Kidney (tissue), 22 donors: ENCODE measurements at places on chromosomes 12 and 14.
A peak's percentile ranks its signal among the peaks of the same experiment; 100 is the strongest.

- DNase-seq = no peak
Observed at GRCh38 chr12:62379026-62379722, 87.5 kb upstream of the MON2 start.

DNA sequence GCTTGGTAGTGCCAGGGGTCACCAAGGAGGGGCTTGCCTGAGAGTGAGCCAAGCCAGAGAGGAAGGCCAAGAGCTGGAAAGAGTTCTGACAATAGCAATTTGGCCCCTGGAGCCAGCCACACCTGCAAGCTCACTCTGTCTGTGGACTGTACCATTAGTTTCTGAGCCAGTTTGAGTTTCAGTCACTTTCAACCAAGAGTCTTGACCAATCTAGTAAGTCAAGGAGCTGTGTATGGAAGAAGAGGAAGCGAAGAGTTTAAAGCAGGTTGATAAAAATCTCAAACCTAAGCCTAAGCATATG is 38.5 kb downstream of the NT5DC3 start:
- DNase-seq = no peak

DNA sequence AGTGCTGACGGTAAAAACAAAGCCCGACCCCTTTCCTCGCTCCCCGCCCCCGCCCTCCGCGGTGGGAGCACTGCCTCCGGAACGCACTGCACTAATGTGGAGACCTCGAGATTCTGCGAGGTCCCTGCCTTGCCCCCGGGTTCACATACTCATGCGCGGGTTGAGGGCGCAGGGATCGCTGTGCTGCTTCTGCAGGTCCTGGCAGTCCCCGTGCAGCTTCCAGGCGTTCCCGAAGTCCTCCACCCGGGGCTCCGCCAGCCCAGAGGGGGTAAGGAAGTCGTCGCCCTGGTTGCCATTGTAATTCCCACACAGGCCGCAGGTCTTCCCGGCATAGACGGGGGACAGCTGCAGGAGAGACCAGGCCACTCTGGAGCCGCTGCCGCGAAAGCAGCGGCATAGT is 66.8 kb downstream of the VWF start:
- no peak for DNase-seq

- DNase-seq = no peak
Observed at GRCh38 chr12:31316891-31317290, 9.1 kb downstream of the SINHCAF start.

DNA sequence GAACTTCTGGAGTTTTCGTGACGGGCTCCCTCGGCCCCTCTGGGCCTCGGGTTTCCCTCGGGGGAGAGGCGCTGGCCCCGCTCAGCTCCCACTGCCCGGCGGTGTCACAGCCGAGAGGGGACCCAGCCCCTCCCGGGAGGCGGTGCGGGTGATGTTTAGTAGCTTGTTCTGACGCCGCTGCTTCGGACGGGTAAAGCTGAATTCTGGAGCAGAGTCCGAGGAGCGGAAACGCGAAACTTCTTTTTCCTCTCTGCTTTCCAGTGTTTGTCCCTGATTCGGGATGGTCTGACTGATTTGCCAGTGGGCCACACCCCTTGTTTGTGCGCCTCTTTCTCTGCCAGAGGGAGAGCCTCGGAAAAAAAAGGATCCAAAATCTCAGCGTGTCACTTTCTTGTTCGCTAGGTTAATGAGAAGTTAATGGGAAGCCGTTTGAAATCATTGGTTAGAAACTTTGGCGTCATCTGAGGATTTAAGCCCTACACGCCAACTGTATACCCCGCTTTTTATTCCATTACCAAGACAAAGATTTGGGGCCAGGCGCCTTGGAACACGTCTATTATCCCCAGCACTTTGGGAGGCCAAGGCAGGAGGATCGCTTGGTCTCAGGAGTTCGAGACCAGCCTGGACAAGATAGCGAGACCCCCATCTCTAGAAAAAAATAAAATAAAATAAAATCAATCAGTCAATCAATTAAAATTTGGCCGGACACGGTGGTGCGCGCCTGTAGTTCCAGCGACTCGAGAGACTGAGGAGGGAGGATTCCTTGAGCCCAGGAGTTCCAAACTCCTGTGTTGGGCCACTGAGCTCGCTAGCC is 756 bp downstream of the TULP3 start:
- DNase-seq = no peak

- no peak for DNase-seq
Observed at GRCh38 chr12:42187799-42188198, 43.1 kb upstream of the GXYLT1 start.

GRCh38 chr12:31492599-31493196 is 98.2 kb downstream of the DENND5B start:
- DNase-seq = no peak

- DNase-seq = no peak
Observed at GRCh38 chr14:81818271-81818670, 284.6 kb upstream of the SEL1L start.

- no peak for DNase-seq
Observed at GRCh38 chr14:31827325-31827724, 249.8 kb upstream of the ARHGAP5 start.

GRCh38 chr12:34407813-34408212 is 385.5 kb downstream of the ALG10 start:
- DNase-seq = no peak

DNA sequence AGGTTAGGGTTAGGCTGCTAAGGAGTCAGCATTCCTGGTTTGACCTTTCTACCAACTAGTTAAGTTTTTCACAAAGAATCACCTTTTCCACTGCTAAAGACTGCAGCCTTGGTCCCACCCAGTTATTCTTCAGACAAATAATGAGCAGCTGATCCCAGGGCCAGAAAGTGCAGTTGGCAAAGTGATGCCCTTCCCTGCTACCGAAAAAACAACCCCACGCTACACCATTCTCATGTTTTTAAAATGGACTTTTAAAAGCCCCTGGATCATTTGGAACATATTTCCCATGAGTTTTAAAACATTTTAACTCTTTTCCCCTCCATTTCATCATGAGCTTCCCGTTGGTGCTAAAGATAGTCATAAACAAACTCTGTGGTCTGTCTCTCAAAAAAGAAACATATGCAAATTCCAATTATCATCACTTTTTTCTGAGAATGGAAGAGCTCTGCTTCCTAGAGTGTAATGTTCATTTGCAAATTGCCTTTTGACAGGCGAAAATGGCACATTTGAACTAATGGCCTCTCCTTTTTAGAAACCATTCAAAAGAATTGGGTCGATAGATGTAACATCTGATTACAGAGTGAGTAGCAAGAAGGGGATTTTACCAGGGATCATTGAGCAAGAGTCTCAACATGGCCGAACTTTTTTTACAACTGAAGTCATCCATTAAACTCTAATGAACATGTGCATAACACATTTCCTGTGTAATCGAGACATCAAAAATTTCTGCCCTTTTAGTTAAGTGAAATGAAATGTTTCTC is 129.3 kb upstream of the RAP1B start:
- no peak for DNase-seq

DNA sequence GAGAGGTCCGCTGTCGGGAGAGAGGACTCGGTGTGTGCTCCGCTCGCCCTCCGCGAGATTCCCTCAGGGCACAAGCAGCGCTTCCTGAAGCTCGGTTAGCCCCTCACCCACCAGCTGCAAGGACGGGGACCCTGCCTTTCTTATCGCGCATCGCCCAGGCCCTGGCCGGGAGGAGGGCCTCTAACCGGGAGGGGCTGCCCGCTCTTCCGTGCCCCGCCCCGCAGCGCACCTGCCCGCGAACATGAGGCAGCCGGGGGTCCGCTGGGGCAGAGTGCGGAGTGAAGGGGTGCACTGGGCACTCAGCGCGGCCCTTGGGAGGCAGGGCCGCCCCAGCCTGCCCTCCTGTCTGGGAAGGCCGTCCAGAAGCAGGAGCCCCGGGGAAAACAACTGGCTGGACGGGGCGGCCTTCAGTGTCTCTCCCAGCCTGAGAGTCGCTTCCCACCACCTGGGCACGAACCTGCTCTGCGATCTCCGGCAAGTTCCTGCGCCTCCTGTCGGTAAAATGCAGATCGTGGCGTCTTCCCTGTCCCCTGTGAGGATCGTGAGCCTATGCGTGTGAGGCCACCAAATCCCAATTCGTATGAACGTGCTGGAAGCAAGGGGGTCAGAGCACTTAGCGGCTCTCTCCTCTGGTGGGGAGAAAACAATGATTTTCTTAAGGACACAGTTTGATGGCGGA is 28.0 kb upstream of the ADIPOR2 start:
- DNase-seq = peak; percentile 71

DNA sequence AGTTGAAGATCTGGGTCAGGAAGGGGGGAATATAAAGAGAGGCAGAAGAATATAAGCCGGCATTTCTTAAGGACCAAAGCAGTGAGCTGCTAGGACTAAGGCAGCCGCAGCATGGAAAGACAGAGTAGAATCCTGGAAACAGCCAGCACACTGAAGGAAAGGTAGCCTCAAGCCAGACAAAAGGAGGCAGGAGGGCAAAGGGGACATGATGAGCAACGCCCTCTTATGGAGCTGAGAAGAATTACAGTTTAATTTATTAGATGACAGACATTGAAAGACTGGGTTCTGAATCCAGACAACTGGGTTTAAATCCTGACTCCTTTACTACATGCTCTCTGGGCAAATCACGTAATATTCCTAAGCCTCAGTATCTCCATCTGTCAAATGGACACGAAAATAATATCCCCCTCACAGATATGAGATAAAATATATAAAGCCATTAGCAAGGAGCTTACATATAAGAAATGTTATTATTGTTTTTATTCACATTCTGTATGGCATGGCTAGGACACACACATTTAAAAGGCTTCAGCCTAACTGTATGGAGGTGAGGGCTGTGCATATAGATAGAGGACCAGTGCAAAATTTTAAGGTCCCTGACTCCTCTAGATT is 8.1 kb upstream of the PCED1B start:
- DNase-seq = no peak

- DNase-seq = no peak
Observed at GRCh38 chr12:2876431-2877046, 435 bp downstream of the FOXM1 start.

DNA sequence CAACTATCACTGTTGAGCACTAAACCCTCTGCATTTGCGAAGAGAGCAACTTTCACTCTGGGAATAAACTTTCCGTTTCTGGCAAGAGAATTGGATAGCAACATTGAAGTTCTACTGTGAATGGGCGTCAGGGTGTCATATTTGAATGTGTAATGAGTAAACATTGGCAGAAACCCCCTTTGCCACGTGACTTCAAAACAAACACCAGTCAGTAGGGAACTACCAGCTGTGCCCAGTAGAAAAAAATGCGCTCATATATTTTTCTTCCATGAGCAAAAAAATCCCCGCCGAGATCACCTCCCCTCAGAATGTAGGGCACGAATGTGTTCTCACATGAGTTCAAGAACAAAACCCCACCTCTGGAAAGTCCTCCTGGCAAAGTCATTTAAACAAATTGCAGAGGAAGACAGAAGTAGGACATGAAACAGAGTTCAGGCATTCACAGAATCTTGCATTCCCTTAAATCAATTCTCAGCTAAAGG is 80.6 kb downstream of the BTG1 start:
- no peak for DNase-seq

GRCh38 chr12:75781532-75782046 is 250.0 kb downstream of the PHLDA1 start:
- DNase-seq = no peak

- DNase-seq = no peak
Observed at GRCh38 chr12:25585021-25585523, 32.0 kb upstream of the LMNTD1 start.

DNA sequence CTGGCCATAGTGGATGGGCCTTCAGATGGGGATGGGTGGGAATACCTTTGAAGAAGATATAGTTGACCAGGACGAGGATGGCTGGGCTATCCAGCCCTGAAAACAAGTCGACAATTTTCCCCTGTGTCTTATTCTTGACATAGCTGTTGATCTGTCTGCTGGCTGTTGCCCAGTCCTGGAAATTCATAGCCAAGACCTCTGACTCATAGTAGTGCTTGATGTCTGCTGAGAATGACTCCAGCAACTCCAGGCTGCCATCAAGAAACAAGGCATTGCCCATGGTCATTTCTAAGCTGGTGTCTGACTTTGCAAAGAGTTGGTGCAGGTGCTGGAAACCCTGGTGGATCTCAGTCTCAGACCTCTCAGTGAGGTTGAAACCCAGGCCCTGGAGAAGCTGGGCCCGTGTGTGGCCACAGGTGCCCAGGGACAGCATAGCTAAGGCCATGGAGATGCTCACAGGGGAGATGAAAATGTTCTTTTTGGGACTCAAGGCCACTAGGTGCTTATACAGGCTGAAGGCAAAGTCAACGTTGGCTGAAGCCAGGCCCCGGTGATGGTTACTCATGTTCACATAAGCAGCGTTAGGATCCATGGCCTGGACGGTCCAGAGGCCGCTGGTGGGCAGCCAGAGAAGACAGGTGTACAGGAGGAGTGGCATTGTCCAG is 9.0 kb downstream of the SERPINA6 start:
- no peak for DNase-seq

DNA sequence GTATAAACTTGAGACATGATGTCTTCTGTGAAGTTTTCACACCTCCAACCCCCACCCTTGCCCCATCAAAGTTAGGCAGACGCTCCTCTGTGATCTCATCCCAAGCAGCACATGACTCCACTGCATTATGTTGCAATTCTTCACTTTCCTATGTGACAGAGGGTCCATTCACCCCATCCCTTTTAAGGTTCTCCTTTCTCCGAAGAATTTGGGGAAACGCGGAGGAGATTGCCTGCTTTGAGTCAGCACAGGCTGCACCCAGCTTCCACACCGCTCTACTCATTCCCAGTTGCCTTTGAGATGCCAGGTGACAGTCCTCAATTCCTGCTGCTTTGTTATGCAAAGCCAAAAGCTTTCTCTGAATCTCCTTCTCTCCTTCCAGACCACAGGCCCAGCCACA is 61.8 kb downstream of the PHLDA1 start:
- DNase-seq = no peak

DNA sequence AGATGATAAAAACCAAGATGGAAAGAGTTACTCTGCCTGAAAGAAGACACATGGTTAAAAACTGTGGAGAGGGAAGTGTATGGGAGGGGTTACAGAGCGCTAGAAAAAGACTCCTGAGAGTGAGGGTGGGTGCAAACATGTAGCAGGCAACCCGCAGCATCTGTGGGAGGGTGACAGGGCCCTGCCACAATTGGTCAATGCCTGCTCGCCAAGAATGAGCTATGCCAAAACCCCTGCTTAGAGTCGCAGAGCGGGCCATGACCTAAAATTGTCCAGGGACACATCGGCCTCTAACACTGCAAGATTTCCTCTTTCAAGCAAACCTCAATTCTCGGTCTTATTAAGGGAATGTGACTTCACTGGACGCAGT is 700 bp downstream of the PRKAG1 start:
- no peak for DNase-seq

DNA sequence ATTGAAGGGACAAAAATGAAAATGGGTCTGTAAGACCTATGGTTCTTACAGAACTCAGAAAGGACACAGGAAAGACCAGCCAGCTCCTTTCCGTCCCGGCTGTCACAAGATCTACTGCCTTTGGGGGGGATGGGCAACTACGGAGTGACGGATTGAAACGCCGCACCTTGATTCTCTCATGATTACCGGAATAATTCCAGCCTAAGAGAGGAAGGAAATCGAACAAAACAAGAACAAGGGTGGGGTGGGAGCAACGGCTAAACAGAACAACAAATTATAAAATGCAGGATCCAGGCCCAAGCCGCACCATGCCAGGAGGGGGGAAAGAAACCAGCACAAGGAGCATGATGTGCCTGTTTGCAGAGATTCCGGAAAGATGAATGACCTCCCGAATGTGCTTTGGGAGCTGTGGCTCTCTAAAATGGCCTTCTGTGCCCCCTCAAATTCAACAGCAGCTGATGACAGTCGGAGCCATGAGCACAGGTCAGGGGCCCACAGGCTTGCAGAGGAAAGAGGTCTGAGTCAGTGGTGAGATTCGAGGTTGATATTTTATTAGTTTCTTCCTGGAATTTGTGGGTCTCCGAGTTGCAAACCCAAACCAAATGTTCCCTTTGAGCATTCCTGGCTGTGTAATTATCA is 72.1 kb downstream of the SPRING1 start:
- no peak for DNase-seq

GRCh38 chr14:100325958-100326357 is 2.8 kb downstream of the SLC25A47 start:
- DNase-seq = no peak
